ENCODE measurements at places on chromosomes 1 and 21. TPM values are rescaled to one million over a fixed set of nuclear protein-coding genes. Genes with fewer than 3 reads are reported as not detected.

GRCh38 chr1:66637146-66637545 lies 103.2 kb downstream of the SGIP1 start:
- no peak for DNase-seq

- DNase-seq: no peak
Observed at GRCh38 chr1:45785583-45785982, 17.8 kb upstream of the MAST2 start.

- no peak for DNase-seq
Observed at GRCh38 chr1:74995821-74996220, 138.4 kb upstream of the LHX8 start.

- DNase-seq: no peak
Observed at GRCh38 chr1:207821464-207822045, 69.7 kb downstream of the CD46 start.

GRCh38 chr1:36450919-36451305 lies 661 bp upstream of the OSCP1 start:
- no peak for DNase-seq

DNA sequence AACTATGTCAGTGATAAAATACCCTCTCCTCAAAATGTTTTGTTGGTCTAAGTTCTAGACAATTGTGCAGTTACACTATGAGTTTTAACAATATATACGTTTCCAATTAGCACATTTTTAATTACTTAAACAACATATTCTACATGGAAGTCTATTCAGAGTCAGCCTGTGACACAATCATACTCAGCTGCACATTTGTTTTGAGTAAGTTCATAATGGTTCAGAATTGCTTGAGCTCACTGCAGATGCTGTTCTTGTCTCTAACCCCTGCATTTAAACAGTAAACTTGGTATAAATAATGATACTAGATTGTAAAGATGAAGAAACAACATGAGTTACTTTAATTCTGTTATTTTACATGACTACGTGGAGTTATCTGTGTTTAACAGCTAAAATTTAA lies 30.6 kb downstream of the CDKN2C start:
- no peak for DNase-seq

- DNase-seq: peak; percentile 26
Observed at GRCh38 chr1:207890136-207890738, 20.7 kb downstream of the CD34 start.

DNA sequence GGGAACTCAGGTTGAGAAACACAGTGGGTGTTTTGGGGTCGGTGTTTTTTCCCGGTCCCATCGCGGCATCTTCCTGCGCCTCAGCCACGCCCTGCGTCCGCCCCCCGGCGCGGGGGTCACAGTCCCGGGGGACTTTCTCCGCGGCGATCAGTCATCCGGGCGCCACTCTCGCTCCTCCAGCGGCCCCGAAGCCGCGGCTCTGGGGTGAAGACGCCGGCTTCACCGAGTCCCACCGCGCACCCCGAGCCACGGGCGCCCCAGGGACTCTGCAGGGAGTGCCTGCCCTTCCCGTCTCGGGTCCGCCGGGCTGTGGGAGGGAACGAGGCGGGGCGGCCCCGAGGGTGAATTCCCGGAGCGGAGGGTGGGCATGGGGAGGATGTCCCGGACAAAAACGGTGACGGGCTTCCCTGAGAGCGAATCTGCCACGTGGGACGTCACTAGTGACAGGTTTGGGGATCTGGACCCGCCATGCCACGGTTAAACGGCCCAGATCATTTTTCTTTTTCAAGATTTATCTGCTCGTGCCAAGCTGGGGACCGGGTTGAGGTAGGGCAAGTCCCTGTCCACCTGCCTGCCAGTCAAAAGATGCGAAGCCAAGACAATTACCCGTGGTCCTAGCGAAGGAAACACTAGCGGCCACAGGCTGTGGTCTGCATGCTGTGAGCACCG lies 717 bp upstream of the BATF3 start:
- peak; percentile 37 for DNase-seq

- DNase-seq: no peak
Observed at GRCh38 chr1:18731148-18731547, 100.5 kb downstream of the PAX7 start.

DNA sequence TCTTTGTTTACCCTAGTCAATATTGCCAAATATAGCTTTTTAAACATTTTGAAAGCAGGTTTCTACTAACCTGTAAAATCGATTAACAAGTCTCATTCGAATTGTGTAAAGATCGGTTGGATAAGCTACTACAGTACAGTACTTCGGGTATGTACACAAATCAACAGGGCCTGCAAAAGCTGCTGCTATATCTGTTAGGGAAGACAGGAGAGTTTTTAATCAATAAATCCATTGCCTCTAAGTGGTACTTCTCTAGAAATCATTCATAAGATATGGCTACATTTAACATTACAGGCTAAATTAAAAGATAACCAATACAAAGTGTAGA lies 34.8 kb upstream of the PSMG1 start:
- DNase-seq: no peak

GRCh38 chr1:21696931-21697330 lies 27.8 kb upstream of the RAP1GAP start:
- no peak for DNase-seq

DNA sequence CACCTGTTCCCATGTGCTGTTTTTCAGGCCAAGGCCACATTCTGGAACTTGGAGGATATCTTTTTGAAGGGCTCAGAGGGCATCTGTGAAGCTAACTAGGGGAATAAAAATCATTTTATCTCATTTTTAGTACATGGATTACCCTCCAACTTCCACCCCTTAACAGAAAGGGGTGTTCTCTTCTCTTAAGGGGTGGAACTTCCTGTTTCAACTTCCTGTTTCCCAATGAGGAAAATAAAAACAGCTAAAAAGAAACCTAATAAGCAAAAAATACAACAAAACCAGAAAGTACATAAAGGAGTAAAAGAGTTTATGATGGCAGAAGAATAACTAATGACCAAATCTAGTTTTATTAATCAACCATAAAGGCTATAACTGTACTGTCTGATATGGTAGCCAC lies 24.8 kb upstream of the SLC22A15 start:
- DNase-seq: no peak

GRCh38 chr1:88378560-88378959 lies 305.5 kb upstream of the PKN2 start:
- DNase-seq: no peak

GRCh38 chr1:232556351-232556750 lies 73.6 kb downstream of the SIPA1L2 start:
- no peak for DNase-seq

GRCh38 chr21:21051109-21052055 lies 53.2 kb downstream of the NCAM2 start:
- no peak for DNase-seq

DNA sequence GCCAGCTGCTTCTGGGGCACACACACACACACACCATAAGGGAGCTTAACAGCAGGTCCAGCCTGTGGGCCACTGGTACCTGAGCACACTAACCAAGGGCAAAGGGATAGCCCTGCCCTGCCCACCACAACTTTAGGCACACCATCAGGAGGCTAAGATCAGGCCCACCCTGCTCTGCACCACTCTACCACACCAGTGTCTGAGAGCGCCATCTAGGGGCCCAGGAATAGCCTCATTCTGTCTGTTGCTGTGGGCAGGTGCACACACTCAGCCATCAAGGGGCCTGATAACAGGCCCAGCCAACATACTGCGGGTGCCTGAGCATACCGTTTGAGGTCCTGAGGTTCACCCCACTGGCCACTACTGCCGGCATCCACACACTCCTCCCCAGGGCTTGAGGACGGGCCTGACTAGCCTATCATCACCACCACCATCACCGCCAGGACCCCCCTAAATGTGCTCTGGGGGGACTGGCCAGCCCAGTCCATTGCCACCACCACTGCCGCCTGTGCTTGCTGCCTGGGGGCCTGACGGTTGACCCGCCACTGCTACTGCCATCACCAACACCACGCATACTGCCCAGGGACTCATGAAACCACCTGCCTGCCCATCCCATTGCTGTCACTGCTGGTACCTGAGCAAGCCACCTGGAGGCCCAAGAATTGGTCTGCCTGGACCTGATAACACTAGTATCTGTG lies 31.3 kb downstream of the NSL1 start:
- DNase-seq: no peak

DNA sequence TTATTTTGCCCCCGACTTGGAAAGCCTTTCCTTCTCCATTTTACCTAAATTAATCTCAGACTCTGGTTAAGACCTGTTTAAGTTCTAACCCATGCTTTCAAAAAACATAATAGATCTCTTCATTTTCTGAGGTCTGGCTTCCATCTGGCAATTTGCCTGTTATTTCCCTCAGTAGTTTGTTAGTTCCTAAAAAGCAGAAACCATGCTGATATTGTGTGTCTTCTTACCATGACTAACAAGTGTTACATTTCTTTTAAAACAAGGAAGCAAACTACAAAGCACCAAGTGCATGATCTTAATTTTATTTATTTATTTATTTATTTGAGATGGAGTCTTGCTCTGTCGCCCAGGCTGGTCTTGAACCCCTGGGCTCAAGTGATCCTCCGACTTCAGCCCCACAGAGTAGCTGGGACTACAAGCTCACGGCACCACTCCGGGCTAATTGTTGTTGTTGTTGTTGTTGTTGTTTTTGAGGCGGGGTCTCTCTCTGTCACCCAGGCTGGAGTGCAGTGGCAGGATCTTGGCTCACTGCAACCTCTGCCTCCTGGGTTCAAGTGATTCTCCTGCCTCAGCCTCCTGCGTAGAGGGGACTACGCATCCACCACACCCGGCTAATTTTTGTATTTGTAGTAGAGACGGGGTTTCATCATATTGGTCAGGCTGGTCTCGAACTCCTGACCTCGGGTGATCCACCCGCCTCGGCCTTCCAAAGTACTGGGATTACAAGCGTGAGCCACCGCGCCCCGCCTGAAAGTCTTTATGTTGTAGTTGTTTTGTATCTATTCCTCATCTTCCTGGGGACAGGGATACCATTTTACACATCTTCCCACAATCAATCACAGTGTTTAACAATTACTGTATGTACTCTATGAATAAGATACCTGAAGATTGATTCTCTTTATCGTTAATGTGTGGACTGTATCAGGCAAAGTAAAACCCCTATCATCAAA lies 1.3 kb upstream of the PATJ start:
- DNase-seq: no peak

GRCh38 chr1:89941110-89941766 lies 53.7 kb upstream of the ZNF326 start:
- no peak for DNase-seq

- no peak for DNase-seq
Observed at GRCh38 chr1:189151361-189151760, 1326.3 kb downstream of the BRINP3 start.

GRCh38 chr1:119933397-119933796 lies 37.1 kb upstream of the ADAM30 start:
- no peak for DNase-seq

- no peak for DNase-seq
Observed at GRCh38 chr1:218787826-218788225, 385.9 kb upstream of the LYPLAL1 start.

- DNase-seq: no peak
Observed at GRCh38 chr1:220250681-220251080, 21.6 kb downstream of the RAB3GAP2 start.

GRCh38 chr1:88284066-88284465 lies 400.0 kb upstream of the PKN2 start:
- no peak for DNase-seq

DNA sequence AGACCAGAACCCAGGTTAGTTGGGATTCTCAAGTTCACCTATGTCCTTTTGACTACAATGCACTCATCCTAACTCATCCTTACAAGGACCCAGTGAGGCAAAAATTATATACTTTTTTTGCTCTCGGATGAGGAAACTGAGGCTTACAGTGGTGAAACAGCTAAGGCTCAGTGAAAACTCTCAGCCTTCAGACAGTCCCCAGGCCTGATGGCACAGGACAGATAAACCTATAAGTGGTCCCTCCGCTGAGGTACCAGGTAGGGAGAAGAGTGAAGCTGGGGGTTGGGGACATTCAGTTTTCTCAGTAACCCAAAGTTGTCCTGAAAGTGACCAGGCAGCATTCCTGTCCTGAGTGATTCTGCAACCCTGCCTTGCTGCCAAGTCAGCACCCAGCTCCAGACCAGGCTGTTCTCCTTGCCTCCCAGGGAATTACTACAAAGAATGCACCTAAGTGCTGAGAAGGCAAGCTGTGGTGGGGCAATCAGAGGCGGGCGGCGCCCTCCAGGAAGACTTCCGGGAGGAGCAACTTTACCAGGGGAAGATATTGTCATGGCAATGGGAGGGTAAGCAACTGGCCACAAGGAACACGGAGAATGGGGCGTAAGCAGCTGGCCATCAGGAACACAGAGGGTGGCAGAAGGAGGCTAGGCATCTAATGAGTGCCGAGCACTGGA lies 4.6 kb downstream of the TENT5B start:
- no peak for DNase-seq

DNA sequence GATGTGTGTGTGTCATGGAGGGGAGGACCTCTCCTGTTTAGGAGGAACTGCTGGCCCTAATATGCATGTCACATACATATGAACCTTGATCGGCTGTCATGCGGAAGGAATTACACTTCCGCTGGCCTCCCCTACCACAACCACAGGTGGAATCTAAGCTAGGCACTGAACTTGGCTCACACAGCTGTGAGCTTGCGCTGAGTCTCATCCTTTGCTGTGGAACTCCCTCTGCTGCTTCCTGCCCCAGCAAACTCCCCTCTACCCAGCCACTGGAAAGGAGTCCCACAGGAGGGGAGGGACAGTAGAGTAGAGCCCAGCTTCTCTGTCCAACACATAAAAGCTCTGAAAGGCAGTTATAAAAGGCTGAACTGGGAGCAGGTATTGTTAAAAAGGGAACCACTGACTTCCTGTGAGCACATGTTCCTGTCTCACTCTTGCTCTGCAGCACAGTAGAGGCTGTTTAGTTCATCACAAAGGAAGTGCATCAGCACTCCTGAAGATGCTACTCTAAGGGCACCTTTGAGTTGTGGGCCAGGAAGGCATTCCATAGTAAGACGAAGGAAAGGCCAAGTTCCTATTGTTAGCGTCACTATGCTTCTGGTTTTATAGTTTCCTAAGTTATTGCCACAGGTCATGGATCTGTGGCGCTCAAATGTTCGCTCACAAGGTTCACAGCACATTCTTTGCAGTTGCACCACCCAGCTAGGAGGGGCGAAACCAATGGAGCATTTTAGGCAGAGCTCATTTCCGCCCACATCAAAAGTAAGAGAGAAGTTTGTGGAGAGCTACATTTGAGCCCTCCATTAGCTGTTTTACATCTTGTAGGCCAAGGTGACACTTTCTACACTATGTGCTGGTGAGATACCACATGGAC lies 17.7 kb upstream of the PTPRC start:
- peak; percentile 89 for DNase-seq

LCE2B gene
- polyA plus RNA-seq: not detected

MTMR11 gene
- polyA plus RNA-seq: not detected

RGS5 gene
- 1.4 TPM for polyA plus RNA-seq

REN gene
- polyA plus RNA-seq: not detected

PRR9 gene
- polyA plus RNA-seq: not detected

WDR3 gene
- polyA plus RNA-seq: 23.7 TPM

DVL1 gene
- polyA plus RNA-seq: not detected

SELP gene
- 1.8 TPM for polyA plus RNA-seq

NES gene
- not detected for polyA plus RNA-seq

VASH2 gene
- 0.51 TPM for polyA plus RNA-seq

FMO5 gene
- 12.9 TPM for polyA plus RNA-seq

Data from naive B cell (primary cell).